ENCODE measurements at places on chromosomes 11 and 22. TPM values are rescaled to one million over a fixed set of nuclear protein-coding genes. Genes with fewer than 3 reads are reported as not detected.

The CCDC116 gene
- total RNA-seq, result 0.06 TPM

The ACR gene
- total RNA-seq, result not detected

The KLHDC7B gene
- 0.03 TPM for total RNA-seq

The LGALS1 gene
- 1,389 TPM for total RNA-seq

The PRODH gene
- 0.51 TPM for total RNA-seq

The BDNF gene
- 10.6 TPM for total RNA-seq

The OR51B5 gene
- not detected for total RNA-seq

The MRGPRE gene
- total RNA-seq, result not detected

The OVCH2 gene
- total RNA-seq, result not detected

The PRR5 gene
- total RNA-seq, result 20.9 TPM
